A549 treated with Hydrocortisone at 1 μM for 4 hours (cell line): ENCODE measurements at places on chromosomes 6 and 20. TPM values are rescaled to one million over a fixed set of nuclear protein-coding genes. Genes with fewer than 3 reads are reported as not detected.

Gene IL22RA2
- 0.03 TPM in 1 of 5 replicates, not detected in the others for total RNA-seq

Gene TRIM10
- total RNA-seq = not detected in 5 replicates

Gene GJA10
- total RNA-seq = not detected in 5 replicates

Gene MYMX
- total RNA-seq = not detected in 5 replicates

Gene RIPOR2
- 0.37 to 0.73 TPM (median 0.43 TPM) in 5 replicates for total RNA-seq

Gene CYP39A1
- 0.05 TPM in 1 of 5 replicates, not detected in the others for total RNA-seq

Gene TCF21
- 0.02 to 0.10 TPM (median 0.03 TPM) in 5 replicates for total RNA-seq

Gene RCAN2
- total RNA-seq = not detected in 5 replicates

Gene RAET1L
- total RNA-seq = 0.15 to 0.61 TPM (median 0.35 TPM) in 5 replicates

Gene POPDC3
- total RNA-seq = 21.9 to 23.9 TPM (median 23.1 TPM) in 5 replicates

Gene PRDM13
- 0.71 to 1.1 TPM (median 0.83 TPM) in 5 replicates for total RNA-seq

Gene FLOT1
- 86.1 to 92.0 TPM (median 89.9 TPM) in 5 replicates for total RNA-seq

Gene HS3ST5
- not detected in 5 replicates for total RNA-seq

Gene BPIFB1
- 0.06 to 0.17 TPM (median 0.12 TPM) in 4 of 5 replicates, not detected in the other for total RNA-seq

Gene BAK1
- total RNA-seq = 42.5 to 46.9 TPM (median 43.4 TPM) in 5 replicates

Gene ABHD16B
- total RNA-seq = 0.08 to 0.13 TPM in 2 of 5 replicates, not detected in the others

Gene IPCEF1
- total RNA-seq = 0.03 to 0.15 TPM (median 0.15 TPM) in 5 replicates

Gene HSPA12B
- 0.43 to 0.70 TPM (median 0.54 TPM) in 5 replicates for total RNA-seq

Gene HLA-DQB1
- not detected in 5 replicates for total RNA-seq

Gene RGS17
- total RNA-seq = 4.5 to 6.5 TPM (median 6.3 TPM) in 5 replicates

Gene TFAP2D
- not detected in 5 replicates for total RNA-seq

Gene ARHGAP40
- total RNA-seq = 0.08 TPM in 1 of 5 replicates, not detected in the others

Gene HSP90AB1
- 1,059 to 1,488 TPM (median 1,147 TPM) in 5 replicates for total RNA-seq

Gene ARFGEF3
- total RNA-seq = 0.44 to 0.66 TPM (median 0.51 TPM) in 5 replicates

Gene NKX2-2
- total RNA-seq = not detected in 5 replicates

Gene EYA2
- 2.0 to 2.6 TPM (median 2.4 TPM) in 5 replicates for total RNA-seq

Gene ZNF831
- not detected in 5 replicates for total RNA-seq

Gene PSMB1
- 231 to 253 TPM (median 245 TPM) in 5 replicates for total RNA-seq

Gene CCM2L
- total RNA-seq = 0.28 to 0.68 TPM (median 0.36 TPM) in 5 replicates

Gene LY6G6C
- total RNA-seq = 0.13 to 0.18 TPM in 2 of 5 replicates, not detected in the others

Gene MRAP2
- total RNA-seq = 1.4 to 1.9 TPM (median 1.8 TPM) in 5 replicates

Gene FOXS1
- total RNA-seq = 0.20 to 0.42 TPM (median 0.39 TPM) in 5 replicates

Gene APCDD1L
- 0.05 to 0.14 TPM (median 0.06 TPM) in 4 of 5 replicates, not detected in the other for total RNA-seq

Gene SPEF1
- total RNA-seq = 1.3 to 2.3 TPM (median 1.9 TPM) in 5 replicates

Gene BEND3
- 3.0 to 4.2 TPM (median 3.1 TPM) in 5 replicates for total RNA-seq

Gene GPX5
- not detected in 5 replicates for total RNA-seq

Gene ENPP5
- total RNA-seq = not detected in 5 replicates

Gene ANKRD66
- total RNA-seq = not detected in 5 replicates

Gene LGSN
- 2.0 to 3.0 TPM (median 2.4 TPM) in 5 replicates for total RNA-seq

Gene HLA-DRB5
- not detected in 5 replicates for total RNA-seq

Gene LY86
- total RNA-seq = not detected in 5 replicates
